ENCODE measurements at places on chromosomes 16 and 17. TPM values are rescaled to one million over a fixed set of nuclear protein-coding genes. Genes with fewer than 3 reads are reported as not detected.
A peak's percentile ranks its signal among the peaks of the same experiment; 100 is the strongest.

GRCh38 chr16:67184453-67184994, 761 bp upstream of the MATCAP1 start:
- DNase-seq = peak; percentile 55

DNA sequence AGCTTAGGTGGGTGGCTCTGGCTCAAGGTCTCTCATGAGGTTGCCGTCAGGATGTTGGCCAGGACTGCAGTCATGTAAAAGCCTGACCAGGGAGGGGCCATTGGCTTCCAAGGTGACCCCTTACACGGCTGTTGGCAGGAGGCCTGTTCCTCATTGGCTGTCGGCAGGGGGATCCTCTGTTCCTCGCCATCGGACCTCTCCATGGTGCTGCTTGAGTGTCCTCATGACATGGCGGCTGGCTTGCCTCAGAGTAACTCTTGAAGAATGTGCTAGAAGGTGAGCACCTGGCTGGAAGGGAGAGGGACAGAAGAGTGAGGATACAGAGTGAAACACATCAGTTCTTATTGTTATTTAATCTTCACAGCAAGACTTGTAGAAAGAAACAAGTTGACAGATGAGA, 4.7 kb upstream of the RPRML start:
- no peak for DNase-seq

IRF8 gene
- total RNA-seq = 46.8 TPM

DNA sequence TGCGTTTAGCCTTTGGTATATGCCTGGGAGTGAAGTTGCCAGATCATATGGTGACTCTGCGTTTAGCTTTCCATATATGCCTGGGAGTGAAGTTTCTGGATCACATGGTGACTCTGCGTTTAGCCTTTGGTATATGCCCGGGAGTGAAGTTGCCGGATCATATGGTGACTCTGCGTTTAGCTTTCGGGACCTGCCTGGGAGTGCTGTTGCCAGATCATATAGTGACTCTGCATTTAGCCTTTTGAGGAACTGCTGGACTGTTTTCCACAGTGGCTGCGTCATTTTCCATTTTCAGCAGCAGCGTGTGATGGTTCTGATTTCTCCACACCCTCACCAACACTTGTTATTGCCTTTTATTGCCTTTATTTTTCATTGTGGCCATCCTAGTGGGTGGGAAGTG, 73.0 kb downstream of the OR1D5 start:
- DNase-seq = no peak

COTL1 gene
- 353 TPM for total RNA-seq

- peak; percentile 62 for DNase-seq
These were observed at the start of gene MEIOC for GRCh38 chr17:44655983-44656710. Gene MEIOC (plus strand): TSS chr17:44656468. CDS start chr17:44656614, 146 bp downstream.

DNA sequence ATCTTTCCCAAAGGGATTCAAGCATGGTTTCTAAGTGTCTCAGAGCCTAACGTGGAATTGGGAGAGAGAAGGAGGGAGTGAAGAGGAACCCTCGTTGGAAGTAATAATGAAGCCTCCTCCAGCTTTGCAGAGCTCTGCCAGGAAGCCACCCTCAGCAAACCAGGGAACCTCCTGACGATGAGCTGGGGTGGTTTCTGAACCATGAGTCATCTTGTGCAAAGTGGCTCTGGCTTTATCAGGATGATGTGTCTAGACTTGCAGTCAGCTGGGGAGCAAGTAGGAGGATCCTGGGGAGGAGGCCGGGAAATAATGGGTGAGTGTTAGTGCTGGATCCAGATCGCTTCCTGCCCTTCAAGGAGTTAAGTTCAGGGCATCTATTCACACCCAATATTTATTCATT, 191.7 kb upstream of the RBFOX1 start:
- no peak for DNase-seq

- DNase-seq = no peak
These were observed 591.1 kb upstream of the C16orf82 start for GRCh38 chr16:26475596-26475995.

VTN gene
- 0.19 TPM for total RNA-seq

- no peak for DNase-seq
These were observed 175.6 kb downstream of the VPS53 start for GRCh38 chr17:539066-539465.

CHST4 gene
- not detected for total RNA-seq

GRCh38 chr16:77657016-77657415, 65.3 kb upstream of the NUDT7 start:
- no peak for DNase-seq

DNA sequence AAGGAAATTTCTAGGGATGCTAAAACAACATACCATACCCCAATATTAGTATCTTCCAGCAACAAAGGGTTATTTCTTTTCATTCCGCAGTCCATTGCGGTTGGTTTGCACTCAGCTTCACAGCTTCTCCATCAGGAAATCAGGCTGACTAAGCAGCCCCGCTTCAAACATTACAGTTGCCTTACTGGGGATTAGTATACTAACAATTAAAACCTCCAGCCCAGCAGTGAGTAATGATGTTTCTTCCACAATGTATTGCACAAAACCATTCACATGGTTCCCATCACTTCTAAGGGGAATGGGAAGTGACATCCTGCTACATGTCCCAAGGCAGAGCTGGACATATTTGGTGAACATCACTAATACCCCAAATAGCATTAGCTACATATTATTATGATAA, 1384.9 kb downstream of the CDH8 start:
- DNase-seq = no peak

DNA sequence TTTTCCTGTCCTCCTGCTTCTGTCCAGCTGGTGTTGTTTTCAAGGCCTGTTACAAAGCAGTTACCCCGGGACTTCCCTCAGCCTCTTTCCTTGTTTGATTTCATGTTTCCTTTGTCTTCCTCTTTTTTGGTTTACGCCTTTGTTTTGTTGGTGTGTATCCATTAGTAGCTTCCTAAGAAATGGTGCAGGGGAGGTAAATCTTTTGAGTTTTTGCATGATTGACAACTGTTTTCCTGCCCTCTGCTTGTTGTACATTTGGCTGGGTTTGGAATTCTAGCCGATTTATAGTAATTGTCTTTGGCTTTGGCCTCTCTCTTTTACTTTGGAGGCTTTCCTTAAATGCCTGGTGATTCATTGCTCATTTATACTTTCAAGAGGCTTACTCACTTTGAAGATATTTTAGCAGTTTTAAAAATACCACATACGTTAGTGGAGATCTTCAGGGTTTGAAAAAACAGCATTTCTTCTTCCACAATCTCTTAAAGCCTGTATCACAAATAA, 32.8 kb downstream of the DNAH2 start:
- no peak for DNase-seq

GRCh38 chr17:39607057-39607850, 466 bp downstream of the NEUROD2 start:
- no peak for DNase-seq

TEX14 gene
- total RNA-seq = 0.46 TPM

GRCh38 chr17:7022781-7023571, at the start of gene BCL6B:
Gene BCL6B (plus strand): TSS chr17:7023050. CDS start chr17:7023672, 622 bp downstream.
- no peak for DNase-seq

GRCh38 chr17:82598256-82599119, 49.8 kb downstream of the WDR45B start:
- no peak for DNase-seq

GRCh38 chr17:5399767-5400166, 19.7 kb downstream of the NUP88 start:
- DNase-seq = no peak

C16orf54 gene
- 25.9 TPM for total RNA-seq

FOXF1 gene
- total RNA-seq = not detected

IGFALS gene
- total RNA-seq = 0.37 TPM

DNA sequence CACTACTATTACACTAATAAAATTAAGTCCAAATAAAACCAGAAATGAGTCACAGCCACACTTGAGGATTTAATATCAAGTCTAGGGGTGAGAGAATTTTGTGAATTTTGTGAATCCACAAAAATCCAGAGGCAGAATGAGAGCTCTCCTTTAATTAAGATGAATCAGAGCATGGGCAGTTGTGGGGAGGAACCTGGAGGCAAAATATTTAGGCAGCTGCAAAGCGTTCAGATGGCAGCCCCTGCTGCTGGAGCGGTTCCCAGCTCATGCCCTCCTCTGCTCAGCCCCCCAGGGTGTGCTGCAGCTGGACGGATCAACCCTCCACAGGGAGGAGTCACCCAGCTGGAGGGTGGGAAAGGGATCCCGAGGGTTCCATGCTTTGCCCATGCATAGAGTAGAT, 43.4 kb upstream of the IRX6 start:
- no peak for DNase-seq

GRCh38 chr17:73071066-73071999, 21.2 kb downstream of the SLC39A11 start:
- DNase-seq = no peak

AATK gene
- total RNA-seq = 0.81 TPM

DNA sequence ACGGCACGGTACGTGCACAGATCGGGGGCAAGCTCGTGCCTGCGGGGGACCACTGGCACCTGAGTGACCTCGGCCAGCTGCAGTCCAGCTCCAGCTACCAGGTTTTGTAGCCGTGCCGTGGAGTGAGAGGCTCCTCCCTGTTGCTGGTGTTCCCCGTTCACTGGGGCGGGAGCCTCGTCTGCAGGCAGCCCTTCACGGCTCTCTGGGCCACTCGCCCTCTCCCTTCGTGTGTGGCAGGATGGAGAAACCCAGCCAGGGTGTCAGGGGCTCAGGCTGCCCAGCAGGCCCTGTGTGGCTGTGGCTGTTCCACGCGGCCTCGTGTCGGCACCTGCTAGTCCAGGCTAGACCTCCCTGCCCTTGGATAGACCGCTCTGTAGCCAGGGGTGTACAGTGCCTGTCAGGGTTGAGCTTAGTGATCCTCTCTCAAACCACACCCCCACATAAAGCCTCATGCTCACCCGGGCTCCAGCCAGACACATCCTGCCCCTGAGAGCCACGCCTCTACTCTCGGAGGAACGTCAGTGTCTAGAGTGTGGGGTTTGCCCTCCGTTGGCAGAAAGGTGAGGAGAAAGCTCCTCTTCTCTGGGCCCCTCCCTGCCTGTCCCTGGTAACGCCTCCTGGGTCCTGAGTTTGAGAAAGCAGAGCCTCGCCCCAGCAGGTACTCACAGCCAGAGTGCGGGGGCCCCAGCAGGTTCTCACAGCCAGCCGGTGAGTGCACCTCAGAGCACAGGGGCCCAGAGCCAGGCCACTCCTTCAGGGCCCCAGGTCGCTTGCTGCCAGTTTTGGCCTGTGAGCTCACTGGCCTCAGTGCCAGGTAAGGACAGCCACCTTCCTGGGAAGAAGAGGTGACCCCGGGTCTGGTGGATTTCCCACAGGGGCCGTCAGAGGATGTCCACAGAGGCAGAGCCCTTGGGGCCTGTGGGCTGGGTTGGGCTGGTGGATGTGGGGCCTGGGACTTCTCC, 27.7 kb downstream of the NME3 start:
- no peak for DNase-seq

EMP2 gene
- 0.07 TPM for total RNA-seq

ABCC6 gene
- total RNA-seq = not detected

C16orf96 gene
- total RNA-seq = 0.55 TPM

CPHXL2 gene
- total RNA-seq = not detected

GRCh38 chr16:56897026-56897799, 32.2 kb downstream of the SLC12A3 start:
- no peak for DNase-seq

NMRAL1 gene
- total RNA-seq = 33.0 TPM

GRCh38 chr16:27906883-27907282, 156.6 kb downstream of the GSG1L start:
- no peak for DNase-seq

Measured in activated T-cell treated with anti-CD3 and anti-CD28 coated beads, Interleukin-2, amount 50 U/mL, for 72 hours (primary cell).